Inflammatory macrophage treated with lipopolysaccharide for 4 hours (primary cell): ENCODE measurements at places on chromosomes 12 and 14.

DNA sequence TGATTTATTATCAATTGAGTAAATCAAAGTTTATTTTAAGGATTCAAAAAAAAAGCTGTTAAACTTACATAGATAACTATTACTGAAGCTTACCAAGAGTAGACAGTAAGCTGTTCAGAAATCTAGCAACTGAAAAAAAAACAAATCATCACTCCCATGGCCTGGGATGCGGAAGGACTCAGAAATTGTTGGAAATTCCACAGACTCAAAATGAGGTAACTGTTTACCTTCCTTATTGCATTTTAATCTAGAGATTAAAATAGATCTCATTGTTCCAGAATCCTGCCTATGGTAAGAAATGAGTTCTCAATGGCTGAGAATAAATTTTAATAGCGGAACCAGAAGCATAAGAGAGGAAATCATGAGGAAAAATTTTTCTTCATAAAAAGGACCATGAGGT is 87.2 kb downstream of the PPM1H start:
- peak; percentile 30 for DNase-seq

- DNase-seq: no peak
Observed at GRCh38 chr14:52333823-52334657, 19.9 kb downstream of the PTGER2 start.

DNA sequence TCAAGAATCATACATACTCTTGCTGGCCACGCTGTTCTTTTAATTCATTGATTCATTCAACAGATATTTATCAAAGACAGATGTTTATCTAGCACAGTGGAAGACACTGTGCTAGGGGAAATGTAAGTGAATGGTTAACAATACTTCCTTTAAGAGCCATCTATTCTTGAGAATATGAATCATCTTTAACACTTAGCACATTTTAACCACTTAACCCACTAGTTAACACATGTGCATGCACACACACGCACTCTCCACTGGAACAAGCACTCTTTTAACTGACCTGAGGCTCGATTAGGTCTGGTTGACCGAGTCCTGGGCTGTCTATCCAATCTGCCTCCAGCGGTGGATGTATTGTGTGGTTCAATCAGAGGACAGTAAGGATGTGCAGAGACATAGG is 34.6 kb downstream of the LMNTD1 start:
- DNase-seq: no peak

- DNase-seq: no peak
Observed at GRCh38 chr12:113171543-113171942, 13.7 kb downstream of the DDX54 start.

GRCh38 chr12:83005534-83006197 is 319.0 kb downstream of the TMTC2 start:
- no peak for DNase-seq

- no peak for DNase-seq
Observed at GRCh38 chr14:49923442-49923841, 30.6 kb downstream of the ARF6 start.

DNA sequence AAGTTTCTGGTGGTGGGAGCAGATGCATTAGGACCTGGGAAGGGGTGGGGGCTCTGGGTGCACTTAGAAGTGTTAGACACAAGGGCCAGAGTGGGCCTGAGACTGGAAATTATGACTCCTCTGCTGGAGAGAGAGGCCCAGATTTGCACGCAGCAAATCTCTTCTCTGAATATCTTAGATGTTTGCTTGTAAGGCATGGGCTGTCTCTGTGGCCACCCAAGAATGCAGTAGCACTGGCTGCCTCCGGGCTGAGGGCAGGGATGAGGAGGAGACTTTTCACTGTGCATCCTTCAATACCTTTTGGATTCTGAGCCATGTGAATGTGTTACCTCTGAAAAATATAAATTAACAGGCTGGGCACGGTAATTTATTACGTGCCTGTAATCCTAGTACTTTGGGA is 14.0 kb upstream of the RABGGTA start:
- DNase-seq: no peak

DNA sequence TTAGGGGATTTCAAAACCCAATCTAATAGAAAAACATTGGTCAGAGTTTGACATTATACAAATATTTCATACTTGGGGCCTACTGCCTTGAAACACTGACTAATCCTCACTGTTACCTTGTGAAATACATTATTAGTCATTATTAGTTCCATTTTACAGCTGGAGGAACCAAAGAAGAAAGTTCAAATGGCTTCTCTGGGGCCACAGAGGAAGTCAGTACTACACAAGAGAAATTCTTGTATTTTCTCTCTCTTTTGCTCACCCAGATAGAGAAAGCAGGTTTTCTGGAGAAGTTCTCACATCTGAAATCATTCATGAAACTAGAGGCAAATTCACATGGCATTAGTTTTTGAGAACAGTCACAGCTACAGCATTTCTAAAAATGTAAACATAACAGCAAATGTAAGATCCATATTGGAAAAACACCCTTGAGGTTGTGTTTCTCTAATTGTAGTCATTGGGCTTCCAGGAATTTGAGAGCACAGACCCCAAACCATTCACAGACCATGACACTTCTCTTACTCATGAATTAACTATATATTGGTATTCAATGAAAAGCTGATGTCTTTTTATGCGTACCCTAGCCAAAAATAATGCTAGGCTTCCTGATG is 83.0 kb downstream of the LLPH start:
- peak; percentile 91 for DNase-seq

DNA sequence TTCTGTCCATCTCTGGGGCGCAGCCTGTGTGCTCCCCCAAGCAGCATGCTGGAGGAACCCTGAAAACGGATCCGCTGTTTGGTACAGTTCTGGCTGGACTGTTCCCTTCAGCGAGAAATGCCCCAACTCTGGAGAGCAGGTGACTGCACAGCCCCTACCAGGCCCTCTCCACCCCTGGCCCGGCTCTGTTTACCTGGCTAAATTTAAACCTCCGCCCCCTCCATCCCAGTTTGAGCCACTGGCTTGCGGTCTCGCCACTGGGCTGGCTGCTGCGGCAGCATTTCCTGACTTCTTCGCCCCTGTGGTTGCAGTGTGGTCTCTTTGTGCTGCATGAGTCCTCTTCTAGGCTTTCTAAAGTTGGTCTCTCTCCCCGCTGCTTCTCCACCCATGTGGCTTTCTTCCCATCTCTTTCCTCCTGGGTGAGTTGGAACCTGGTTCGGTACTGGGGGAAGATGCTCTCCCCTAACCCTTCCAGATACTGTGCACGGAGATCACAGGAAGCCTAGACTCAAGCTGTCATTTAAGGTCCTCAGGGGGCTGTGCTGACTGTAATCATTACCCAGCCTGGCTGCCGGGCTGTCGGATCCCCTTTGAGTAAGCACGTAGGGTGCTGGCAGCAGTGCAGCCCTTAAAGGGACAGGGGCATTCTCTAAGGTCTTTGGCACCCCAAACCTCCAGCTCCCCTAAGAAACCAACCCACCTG is 60.6 kb downstream of the FBXL14 start:
- no peak for DNase-seq

- no peak for DNase-seq
Observed at GRCh38 chr12:83541446-83541845, 854.7 kb downstream of the TMTC2 start.

- DNase-seq: no peak
Observed at GRCh38 chr12:124229520-124229919, 65.4 kb upstream of the RFLNA start.

- DNase-seq: no peak
Observed at GRCh38 chr14:44403193-44403592, 103.9 kb downstream of the FSCB start.

GRCh38 chr14:99408286-99408970 is 72.2 kb downstream of the SETD3 start:
- no peak for DNase-seq

DNA sequence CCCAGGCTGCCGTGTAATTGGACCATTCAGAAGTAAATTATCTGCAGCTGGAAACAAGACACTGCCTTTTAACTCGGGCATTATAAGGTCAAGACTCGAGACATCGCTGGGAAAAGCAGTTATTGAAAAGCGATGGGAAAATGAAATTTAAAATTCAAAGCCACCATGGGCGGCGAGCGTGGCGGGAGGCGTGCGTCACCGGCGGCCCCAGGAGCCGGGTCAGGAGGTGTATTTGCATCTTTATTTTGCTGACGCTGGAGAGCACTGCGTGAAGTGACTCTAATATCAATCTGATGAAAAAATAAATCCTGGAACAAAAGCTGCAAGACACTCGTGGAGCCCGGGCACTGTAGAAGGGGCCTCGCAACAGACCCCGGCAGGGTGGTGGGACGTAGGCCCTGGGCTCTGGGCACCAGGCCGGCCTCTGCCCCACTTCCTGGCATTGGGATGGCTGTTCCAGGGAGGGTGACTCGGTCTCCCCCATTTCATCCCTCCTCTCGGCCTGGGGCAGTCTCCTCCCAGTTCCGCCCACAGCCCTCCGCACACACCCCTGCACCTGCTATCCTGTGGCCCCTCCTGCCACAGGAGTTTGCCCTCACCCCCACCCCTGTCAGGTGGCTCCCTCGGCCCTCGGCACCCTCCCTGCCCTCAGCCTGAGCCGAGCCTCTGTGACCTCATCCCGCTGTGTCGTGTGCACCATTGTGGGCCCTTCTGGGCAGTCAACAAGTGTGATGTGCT is 196.2 kb downstream of the KIF26A start:
- DNase-seq: no peak

- no peak for DNase-seq
Observed at GRCh38 chr14:79809849-79810612, 401.3 kb downstream of the DIO2 start.

DNA sequence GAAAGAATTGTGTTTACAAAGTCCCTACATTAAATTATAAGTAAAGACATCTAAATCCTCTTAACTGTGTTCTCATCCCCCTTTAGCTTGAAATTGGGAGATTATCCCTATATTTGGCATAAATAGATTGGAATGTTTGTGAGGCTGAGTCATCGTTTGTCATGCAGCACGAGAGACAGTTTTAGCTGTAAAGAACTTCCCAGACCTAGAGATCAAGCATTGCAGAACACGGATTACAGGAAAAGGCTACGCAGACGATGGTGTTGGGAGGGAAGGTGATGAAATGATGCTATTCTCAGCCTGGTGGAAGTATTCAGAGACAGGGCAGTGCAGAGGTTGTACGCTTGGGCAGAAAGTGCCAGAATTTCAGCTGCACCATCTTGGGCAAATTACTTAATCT is 93.8 kb downstream of the PTPRB start:
- DNase-seq: no peak

- DNase-seq: peak; percentile 42
Observed at GRCh38 chr12:50038336-50038735, 13.0 kb upstream of the RACGAP1 start.

DNA sequence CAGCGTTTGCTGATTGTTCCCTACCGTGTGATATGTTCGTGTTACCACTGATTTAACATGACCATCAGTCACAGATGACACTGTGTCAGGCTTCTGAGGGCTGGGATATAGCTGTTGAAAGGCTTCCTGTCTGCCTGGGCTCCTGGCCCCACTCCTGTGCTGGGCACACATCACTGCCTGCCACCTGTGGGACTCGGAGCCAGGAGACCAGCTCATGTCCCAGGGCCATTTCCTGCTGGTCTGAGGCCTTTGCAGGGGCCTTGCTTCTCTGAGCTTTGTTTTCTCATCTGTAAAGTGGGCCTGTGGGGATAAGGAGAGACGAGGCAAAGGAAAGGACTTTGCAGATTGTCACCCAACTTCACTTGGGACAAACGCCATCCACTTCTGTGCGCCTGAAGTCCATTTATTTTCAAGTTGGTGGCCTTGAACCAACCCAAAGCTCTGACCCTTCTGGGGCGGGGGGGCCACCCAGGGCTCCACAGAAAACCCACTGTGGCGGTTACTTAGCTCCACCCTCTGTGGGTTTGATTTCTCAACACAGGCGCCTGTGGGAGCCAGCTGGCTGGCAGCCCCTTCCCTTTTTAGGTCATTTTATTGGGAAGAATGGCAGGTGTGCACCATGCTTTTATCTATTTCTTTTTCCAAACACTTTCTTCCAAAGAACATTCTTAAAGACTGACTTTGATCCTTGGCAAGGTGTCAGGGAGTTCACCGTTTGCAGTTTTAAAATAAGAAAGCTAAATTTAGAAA is 54.1 kb downstream of the BEGAIN start:
- no peak for DNase-seq

GRCh38 chr12:20497707-20498106 is 129.4 kb downstream of the PDE3A start:
- no peak for DNase-seq

DNA sequence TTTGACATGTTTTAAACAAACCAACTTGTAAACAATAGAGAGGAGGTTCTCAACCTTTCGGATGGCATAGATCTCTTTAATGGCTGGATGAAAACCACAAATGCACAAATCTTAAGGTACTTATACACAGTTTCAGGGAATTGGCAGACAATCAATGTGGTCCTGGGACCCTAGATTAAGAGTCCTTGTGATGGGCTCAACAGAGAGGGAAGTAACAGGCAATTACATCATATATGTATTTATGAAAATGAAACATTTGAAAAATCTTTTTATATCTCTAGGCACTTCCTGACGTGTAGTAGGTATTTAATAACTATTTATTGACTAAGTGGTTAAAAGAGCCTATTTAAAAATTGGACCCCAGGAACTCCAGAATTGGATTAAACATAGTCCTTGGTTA is 897 bp downstream of the ACTR10 start:
- DNase-seq: peak; percentile 59

DNA sequence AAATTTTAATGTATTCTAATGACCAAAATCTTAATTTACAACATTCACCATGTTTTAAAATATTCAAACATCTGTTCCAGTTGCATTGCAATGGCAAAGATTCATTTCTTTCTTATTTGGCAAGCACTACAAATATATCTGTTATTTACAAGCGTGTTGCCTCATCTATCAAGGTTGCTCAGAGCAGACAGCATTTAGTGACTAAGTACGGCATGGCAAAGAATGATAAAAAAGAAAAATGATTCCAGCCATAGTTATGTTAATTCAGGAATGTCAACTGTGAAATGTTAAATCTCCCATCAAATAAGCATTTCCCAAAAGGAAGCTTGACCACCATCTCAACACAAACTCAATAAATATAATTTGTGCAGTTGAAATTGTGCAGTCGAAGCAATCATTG is 312.1 kb downstream of the SEC23A start:
- no peak for DNase-seq

DNA sequence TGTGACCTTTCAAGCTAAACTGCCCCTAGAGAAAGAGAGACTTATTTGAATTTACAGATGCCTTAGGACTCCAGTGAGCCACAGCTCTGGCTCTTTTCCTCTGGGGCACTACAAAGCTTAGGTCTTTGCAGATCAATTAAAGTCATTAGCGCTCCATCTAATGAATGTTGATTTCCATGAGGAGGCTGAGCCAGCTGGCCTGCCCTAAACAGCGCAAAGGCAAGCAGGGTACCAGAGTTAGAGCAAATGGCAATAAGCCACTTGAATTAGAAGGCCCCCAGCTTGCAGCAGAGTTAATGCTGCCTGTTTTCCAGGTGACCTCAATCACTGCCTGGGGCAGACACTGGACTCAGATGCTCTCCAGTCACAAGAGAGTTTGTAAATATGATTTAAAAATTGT is 695.3 kb downstream of the DIO2 start:
- DNase-seq: no peak
